ENCODE measurements at places on chromosomes 11 and 22.

DNA sequence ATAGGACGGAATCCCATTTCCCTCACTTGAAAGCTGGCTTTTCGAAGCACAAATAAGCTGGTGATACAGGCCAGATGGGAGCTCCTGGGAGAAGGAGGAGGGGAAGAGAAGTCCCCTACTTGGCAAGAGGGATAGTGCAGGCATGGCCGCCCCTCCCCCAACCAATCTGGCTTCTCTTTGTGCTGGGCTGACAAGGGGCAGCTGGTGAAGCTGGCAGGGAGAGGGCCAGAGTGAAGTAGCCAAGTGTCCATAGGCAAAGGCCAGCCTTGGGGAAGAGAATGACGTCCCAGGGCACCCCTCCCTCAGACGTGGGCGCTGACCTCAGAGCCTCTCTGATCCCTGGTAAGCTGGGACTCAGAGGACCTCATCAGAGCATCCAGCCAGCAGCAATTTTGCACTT is 78.7 kb upstream of the GRAMD1B start:
- DNase-seq = no peak

GRCh38 chr11:66871521-66871901 is 14.6 kb downstream of the LRFN4 start:
- DNase-seq = no peak

DNA sequence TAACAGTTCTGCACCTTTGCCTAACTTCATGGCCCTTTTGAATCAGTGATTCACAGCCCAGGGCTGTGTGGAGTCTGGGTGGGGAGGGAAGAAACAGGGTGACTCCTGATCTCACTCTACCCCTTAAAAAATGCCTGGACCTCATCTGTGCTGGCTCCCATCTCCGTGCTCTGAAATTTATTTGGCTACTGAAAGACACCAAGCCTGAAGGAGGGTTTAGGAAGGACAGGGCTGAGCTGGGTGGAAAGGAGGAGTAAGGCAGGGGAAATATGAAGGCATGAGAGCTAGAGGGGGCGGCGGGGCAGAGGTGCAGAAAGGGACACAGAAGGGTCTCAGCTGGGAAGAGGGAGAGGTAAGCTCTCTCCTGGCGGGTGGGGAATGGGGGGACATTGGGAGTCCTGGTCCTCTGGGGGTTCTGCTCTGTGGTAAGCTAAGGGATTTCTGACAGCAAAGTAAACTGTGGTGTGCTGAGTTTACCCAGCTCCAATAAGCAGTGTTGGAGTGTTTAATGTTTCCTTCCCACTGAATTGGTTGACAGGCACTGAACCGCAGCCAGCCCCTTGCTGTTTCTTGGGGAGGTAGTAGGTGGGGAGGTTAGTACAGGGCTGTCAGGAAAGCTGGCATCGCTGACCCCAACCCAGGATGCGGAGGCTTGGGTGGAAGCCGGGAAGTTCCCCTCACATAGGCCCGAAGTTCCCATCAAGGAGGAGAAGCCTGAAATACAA is 71.1 kb downstream of the RPUSD4 start:
- DNase-seq = no peak

DNA sequence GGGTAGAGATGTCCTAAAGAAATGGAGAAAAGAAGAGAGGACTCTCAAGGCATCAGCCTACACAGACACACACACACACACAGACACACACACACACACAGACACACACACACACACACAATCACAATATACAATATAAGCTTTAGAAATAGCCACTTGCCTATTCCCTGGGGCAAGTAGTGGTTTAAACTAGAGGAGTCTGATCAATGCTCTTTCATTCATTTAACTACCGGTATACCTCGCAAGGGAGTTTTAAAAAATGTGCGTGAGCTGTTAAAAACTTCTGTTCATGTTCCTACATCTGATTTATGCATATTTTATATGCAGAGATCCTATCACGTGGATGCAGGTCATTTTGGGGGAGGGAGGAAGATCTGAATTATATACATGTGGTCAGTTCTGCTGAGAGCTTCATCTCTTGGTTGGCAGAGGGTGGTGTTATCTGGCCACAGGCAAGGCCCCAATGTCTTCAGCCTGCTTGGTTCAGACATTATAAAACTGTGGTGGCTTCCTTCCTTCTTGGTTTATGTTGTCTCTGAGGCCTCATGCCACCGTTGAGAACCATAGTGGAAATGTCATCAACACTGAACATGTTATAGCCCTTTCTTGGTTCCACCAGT is 56.6 kb downstream of the SYT13 start:
- DNase-seq = no peak

GRCh38 chr11:26044389-26044788 is 287.5 kb upstream of the ANO3 start:
- no peak for DNase-seq

DNA sequence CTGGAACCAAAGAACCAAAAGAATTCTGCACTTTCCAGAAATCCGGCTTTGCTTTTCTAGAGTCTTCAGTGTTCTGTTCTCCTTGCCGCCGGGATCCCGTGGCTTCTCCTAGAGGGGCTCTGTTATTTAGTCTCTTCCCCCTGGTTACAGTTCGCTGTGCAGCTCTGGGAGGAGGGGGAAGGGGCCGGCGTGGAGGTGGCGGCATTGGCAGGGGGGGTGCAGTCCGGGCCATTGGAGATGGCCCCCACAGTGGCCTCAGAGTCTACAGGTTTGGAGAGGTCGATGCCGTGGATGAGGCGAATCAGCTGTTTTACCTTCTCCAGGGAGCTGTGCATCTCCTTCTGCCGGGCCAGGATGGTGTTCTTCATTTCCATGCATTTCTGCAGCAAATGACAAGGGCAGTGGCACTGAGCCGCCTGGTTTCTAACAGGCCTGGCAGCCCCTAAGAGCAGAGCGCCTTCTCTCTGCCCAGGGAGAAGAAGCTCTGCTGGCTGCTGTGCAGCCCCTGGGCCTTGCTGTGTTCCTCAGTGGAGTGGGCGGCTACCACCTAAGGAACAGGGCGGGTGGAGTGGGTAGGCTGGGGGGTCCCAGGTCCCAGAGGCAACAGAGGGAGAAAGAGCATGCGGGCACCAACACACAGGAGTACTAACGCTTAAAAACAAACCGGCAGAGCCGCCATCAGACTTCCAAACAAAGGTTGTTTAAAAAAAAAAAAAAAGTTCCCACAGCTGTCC is 11.6 kb downstream of the LARGE2 start:
- no peak for DNase-seq

- peak; percentile 33 for DNase-seq
Observed at GRCh38 chr11:2699185-2699530, 636 bp downstream of the KCNQ1OT1 start.

DNA sequence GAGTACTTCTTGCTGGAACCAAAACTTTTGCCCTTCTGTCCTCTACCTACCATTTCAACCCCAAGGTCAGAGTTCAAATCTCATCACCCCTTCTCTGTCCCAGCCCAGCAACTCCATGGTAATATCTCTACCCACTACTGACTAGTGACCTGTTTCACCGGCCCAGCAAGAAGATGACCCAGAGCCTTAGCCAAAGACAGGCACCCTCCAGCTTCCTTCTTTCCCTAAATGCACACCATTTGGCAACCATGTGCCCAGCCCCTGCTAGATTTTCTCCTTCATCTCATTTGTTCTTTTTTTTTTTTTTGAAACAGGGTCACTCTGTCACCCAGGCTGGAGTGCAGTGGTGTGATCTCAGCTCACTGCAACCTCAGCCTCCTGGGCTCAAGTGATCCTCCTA is 14.9 kb downstream of the ARAP1 start:
- DNase-seq = no peak

- peak; percentile 71 for DNase-seq
Observed at GRCh38 chr22:37661160-37661924, 2.8 kb downstream of the PDXP start.

DNA sequence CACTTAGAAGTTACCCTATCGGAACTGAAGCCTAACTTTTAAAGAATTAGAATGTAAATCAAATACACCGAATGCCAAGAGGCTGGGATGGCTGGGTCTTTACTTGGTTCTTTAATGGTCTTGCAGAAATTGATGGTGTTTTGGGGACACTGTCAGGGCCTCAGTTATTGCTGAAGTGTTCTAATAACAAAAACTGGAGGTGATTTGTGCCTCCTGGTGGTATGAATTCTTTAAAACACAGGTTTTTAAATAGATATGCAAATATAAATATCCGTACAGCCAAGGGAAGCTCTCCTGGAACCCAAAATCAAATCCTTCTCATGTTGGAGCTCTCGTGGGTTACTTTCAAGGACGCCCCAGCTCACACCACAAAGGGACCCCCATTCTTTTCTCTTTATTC is 19.3 kb upstream of the TMPRSS5 start:
- DNase-seq = no peak

- no peak for DNase-seq
Observed at GRCh38 chr22:45816776-45817175, 145.1 kb downstream of the ATXN10 start.

DNA sequence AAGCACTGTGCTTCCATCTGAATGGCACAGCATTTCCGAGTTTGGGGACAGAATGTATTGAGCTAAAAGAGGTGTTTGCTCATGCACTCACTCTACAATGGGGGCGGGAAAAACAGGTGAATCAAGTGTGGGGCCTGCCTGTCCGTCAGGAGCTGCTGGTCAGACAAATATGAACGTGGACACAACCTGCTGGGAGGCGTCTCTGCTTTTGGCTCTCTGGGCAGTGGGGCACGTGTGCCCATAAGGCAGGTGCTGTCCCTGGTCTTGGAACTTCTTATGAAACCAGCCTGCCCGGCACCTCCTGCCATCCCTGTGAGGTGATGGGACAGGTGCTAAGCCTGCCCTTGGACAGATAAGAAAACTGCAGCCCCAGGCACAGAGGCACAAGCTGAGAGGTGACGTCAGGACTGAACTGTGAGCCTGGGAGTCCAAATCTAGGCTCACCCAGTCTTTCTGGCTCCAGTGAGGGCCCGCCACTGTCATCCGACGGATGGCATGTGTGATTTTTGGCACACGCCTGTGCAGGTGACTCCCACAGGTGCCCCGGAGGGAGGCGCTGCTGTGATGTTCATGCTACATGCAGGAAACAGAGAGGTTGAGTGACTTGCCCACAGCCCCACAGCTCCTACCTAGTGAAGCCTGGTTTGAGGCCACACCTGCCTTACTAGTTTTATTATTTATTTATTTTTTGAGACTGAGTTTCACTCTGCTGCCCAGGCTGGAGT is 51.6 kb downstream of the SMIM38 start:
- DNase-seq = no peak

- no peak for DNase-seq
Observed at GRCh38 chr22:44455151-44455962, 42.7 kb downstream of the RTL6 start.

DNA sequence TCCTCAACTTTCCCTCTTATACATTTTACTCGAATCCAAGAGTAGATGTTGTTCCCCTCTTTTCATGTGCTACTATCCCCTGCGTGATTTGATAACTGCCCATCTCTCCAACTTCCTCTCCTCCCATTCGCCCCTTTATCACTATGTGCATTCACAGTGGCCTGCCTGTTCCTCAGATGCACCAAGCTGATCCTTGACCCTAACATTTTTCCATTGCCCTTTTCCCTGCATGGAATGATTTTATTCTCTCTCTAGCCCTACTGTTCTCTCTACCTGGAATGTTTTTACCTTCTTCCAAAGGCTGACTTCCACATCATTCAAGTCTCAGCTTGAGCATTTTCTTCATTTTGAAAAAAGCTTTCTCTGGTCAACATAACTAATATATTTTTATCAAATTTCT is 15.8 kb upstream of the BBOX1 start:
- DNase-seq = no peak

GRCh38 chr11:19766206-19766605 is 53.6 kb downstream of the NAV2 start:
- no peak for DNase-seq

DNA sequence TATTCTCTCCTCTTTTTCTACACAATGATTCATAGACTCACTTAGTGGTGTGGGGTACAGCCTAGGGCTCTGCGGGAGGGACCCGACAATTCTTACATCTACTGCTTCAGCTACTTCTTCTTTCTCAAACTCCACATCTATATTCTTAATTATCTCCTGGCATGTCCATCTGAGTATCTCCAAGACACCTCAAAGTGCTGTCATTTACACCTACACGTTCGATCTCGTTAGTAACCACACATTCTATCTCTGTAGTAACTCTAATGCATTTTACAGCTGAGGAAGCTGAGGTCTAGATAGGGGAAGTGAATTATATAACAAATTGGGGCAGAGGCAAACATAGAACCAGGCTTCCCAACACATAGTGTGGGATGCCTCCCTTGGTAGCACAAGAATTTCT is 27.7 kb upstream of the RRM1 start:
- no peak for DNase-seq

DNA sequence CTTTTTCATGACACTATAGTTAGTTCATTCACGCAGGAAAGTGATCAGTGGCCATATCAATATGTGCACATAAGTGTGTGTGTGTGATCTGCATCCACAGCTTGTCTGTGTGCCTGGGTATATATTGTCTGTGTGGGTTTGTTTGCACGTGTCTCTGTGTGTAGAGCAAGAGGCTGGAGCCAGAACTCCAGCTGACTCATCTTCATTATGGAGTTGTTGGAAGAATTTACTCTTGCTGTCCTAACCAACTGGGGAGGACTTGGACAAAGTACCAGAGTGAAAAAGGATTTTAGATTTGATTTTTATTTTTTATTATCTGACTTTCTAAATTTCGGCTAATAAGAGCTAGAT is 63.9 kb downstream of the TP53I11 start:
- peak; percentile 66 for DNase-seq

GRCh38 chr11:100793525-100793924 is 106.4 kb downstream of the ARHGAP42 start:
- no peak for DNase-seq

GRCh38 chr11:68200639-68201038 is 12.5 kb downstream of the KMT5B start:
- DNase-seq = no peak

DNA sequence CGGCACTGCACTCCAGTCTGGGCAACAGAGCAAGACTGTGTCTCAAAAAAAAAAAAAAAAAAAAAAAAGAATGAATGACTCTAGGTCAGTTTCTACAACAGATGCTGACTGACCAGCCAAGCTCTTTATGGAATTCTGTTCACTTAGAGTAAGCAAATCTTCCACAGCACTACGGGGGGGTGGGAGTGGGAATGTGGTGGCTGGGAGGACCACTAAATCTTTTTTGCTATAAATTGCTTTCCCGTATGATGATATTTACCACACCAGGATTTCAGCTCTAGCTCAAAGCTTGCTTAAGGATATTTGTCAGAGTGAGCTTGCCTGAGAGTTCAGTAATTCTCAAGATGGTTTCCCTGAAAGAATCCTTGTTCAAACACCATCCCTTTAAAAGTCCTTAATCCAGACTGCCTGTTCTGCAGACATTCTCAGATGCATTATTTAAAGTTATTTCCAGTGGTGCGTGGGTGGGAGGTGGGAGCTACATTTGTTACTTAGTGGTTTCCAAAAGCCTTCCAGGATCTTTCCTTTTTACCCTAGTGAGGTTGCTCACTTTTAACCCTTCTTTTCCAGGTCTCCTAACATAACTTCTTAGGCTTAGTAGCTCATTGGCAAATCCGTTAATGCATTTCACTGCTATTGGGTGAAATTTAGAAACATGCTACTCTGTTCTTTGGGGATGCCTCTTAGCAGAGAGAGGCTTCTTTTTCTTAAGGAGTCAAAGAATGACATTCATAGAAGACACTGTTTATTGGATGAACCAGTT is 65.9 kb downstream of the UBASH3B start:
- no peak for DNase-seq

All from AG08396 (cell line).